ENCODE measurements at places on chromosomes 1 and 21.

- no peak for DNase-seq
Observed at GRCh38 chr1:54274881-54275280, 74.9 kb downstream of the MRPL37 start.

DNA sequence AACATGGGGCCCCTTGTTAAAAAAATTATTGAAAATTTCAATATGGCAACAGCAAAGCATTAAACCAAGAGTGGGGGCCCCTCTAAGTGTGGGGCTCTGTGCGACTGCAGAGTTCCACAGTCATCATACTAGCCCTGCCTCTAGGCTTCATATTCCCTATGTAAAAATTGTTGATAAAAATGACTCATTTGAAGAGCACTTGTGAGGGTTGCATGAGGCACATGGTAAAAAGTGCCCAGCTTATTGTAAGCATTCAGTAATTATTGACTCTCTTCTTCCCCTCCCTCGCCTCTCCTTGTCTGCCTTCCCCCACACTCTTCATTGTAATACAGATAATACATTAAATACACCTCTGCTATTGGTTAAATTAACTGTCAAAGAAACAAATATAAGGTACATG lies 86.7 kb upstream of the PTBP2 start:
- DNase-seq: no peak

- no peak for DNase-seq
Observed at GRCh38 chr1:54493608-54494007, 54.4 kb upstream of the ACOT11 start.

DNA sequence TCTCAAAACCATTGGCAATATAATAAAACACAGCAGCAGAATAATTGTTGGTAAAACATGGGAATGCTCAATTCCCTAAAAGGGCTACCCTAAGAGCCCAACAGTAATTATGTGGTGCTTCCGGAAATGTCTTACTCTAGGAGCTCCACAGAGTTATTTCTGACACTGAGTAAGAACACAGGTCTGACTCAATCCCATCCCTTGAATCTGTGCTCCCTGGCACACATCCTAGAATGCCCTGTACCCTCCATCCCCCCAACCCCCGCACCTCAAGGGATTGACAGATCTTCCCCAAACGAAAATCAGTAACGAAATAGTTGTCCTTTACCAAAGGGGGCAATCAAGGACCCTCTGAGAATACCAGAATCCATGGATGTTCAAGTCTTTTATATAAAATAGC lies 71.9 kb downstream of the SMYD2 start:
- DNase-seq: no peak

GRCh38 chr1:22126531-22126930 lies 16.4 kb downstream of the WNT4 start:
- no peak for DNase-seq

GRCh38 chr1:167842872-167843271 lies 71.1 kb downstream of the ADCY10 start:
- no peak for DNase-seq

DNA sequence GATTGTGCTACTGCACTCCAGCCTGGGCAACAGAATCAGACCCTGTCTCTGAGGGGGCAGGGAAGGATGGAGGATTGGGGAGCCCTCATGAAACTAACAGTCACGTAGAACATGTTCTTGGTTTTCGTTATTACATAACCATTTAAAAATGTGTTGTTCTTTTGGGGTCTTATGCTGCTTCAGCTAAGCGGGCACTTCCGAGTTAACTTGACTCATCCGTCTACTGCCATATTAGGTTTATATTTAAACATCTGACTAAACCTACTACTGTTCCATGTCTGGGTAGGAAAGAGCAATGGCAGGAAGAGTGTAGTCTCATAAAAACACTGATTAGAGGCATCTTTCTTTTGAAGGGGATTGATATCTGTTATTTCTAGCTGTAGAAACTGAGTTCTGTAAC lies 59.5 kb upstream of the BMP8A start:
- no peak for DNase-seq

- no peak for DNase-seq
Observed at GRCh38 chr1:19074361-19074901, 118.0 kb upstream of the IFFO2 start.

- no peak for DNase-seq
Observed at GRCh38 chr1:224923726-224924125, 5.7 kb upstream of the DNAH14 start.

- no peak for DNase-seq
Observed at GRCh38 chr1:45843474-45843905, 40.1 kb downstream of the MAST2 start.

- no peak for DNase-seq
Observed at GRCh38 chr1:114745291-114745690, 12.5 kb downstream of the CSDE1 start.

GRCh38 chr1:62955666-62956065 lies 171.7 kb downstream of the ATG4C start:
- DNase-seq: no peak

DNA sequence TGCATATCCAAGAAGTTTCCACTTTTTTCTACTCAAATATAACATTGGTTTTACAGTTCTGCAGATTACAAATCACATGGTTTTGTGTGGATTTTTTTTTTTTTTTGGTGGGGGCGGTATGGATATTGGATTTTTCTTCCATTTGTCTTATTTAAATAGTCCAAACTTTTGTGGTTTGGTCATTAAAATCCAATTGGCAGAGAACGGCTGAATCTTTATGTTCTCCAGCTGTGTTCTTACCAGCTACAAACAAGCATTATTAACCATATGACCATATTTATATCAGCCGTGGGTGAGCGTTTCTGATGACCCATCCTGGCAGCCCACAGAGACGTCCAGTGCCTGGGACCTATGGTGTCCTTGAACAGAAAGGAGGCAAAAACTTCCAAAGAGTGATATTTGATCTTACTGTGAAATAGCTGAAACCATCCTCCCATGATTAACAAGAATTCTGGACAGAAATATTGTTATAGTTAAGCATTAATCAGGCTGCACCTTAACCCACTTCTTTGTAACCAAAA lies 200.4 kb downstream of the LYPLAL1 start:
- DNase-seq: no peak

DNA sequence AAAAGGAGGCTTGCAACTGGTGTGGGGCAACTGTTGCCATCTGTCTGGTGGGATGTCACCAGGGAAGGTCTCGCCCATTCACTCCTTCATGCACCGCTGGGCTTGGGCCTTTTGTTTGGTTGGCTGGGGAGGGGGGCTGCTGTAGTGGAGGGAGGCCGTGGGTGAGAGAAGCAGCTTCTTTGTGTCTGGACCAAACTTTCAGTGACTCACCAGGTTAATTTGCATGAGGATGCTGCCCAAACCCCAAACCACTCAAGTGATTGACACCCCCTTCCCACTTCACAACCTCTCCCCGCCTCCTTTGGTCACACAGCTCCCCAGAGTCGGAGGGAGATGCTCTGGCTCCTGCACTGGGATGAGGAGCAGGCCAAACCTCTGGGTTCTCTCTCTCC lies 19.7 kb downstream of the BTG2 start:
- no peak for DNase-seq

GRCh38 chr1:25560001-25560400 lies 16.6 kb downstream of the LDLRAP1 start:
- DNase-seq: no peak

GRCh38 chr21:41411449-41412089 lies 14.5 kb upstream of the MX1 start:
- no peak for DNase-seq
